Activated naive CD8-positive, alpha-beta T cell treated with anti-CD3 and anti-CD28 coated beads, Interleukin-2, amount 10 ng/mL, durations not matched to agents 7 days and 5 days (primary cell): ENCODE measurements at places on chromosomes 16 and 17. TPM values are rescaled to one million over a fixed set of nuclear protein-coding genes. Genes with fewer than 3 reads are reported as not detected.

GRCh38 chr16:86791287-86792035, 213.1 kb downstream of the FOXL1 start:
- DNase-seq, result no peak

DNA sequence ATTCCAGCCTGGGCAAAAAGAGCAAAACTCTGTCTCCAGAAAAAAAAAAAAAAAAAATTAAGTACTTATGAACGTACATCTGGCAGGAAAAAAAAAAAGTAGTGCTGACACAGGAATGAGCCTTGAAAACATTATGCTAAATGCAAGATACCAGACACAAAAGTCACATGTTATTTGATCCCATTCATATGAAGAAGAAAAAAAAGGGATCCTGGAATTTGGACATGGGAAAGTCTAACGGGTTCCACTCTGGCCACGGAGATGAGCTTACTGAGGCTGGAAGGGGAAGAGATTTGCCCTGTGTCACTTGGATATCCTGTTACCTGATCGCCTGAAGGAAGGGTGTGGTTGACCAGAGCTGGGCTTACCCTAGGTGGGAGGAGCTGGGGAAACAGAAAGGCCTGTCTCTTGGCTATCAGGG, 251.9 kb downstream of the PARN start:
- no peak for DNase-seq

Gene FAM171A2
- total RNA-seq, result 0.69 TPM

DNA sequence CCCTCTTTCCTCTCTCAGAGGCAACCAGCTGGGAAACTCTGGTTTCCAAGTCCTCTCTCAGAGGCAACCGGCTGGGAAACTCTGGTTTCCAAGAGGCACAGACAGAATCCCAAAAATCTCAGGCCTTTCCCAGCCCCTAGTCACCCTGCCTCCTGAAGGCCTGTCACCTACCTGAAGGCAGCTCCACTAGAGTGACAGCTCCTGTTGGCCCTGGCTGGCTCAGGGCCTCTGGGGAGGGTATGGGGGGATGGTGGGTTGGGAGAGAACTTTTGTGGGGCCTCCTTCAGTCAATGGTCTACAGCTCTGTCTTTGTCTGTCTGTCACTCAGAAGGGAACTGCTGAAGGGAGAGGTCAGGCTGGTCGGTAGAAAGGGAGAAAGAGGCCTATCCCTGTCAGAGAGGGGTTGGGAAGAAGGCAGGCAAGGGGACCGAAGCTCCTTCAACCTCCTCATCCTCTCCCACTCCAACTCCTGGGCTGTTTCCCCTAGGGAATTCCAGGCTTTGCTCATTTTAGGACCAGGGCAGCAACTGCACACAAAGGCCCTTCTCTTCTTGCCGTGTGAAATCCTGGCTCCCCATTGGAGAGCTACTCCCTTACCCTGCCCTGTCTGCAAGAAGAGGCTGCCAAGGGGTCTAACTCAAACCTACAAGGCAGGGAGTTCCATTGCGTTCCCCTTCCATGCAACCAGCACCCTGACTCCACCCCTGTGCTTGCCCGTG, 23.6 kb downstream of the COPZ2 start:
- no peak for DNase-seq

Gene ABCA8
- not detected for total RNA-seq
